ENCODE measurements at places on chromosomes 1 and 21.

GRCh38 chr1:208219098-208219658 is 25.0 kb downstream of the PLXNA2 start:
- no peak for DNase-seq

DNA sequence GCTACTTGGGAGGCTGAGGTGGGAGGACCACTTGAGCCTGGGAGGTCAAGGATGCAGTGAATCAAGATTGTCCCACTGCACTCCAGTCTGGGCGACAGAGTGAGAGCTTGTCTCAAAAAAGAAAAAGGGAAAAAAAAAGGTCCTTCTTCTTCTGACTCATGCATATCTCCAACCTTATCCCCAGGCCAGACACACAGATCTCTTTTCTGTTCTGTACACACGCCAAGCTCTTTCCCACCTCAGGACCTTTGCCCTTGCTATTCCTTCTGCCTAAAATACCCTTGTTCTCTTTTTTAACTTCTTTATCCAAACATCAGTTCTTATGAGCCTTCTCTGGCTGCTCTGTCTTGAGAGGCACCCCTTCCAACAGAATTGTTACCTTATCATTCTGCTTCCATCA is 22.1 kb downstream of the PLEKHO1 start:
- no peak for DNase-seq

GRCh38 chr1:13544221-13544556 is 30.4 kb upstream of the LRRC38 start:
- no peak for DNase-seq

GRCh38 chr21:26788790-26789189 is 56.4 kb downstream of the ADAMTS1 start:
- DNase-seq, result no peak

- DNase-seq, result no peak
These were observed 803 bp downstream of the COP1 start for GRCh38 chr1:176206006-176206960.

- DNase-seq, result no peak
These were observed 48.4 kb upstream of the HOOK1 start for GRCh38 chr1:59766227-59766855.

DNA sequence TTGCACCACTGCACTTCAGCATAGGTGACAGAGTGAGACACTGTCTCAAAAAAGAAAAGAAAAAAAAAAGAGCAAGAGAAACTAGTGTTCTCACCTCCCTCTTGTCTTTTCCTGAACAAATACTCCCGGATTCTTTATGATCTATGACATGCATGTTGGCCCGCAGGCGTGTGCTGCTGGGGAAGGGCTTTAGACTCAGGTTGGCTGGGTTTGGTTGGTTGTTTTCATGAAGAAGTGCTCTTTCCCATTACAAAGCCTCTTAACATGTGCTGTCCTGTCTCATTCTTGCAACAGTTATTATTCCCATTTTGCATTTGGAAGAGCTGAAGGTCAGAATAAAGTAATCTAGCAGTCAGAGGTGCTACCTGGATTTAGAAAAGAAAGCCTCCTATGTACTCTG is 79.5 kb downstream of the TRABD2B start:
- DNase-seq, result no peak

GRCh38 chr1:188652678-188653077 is 1823.9 kb downstream of the PLA2G4A start:
- DNase-seq, result no peak
